Bronchial epithelial cell (primary cell): ENCODE measurements at places on chromosomes 6 and 20.
A peak's percentile ranks its signal among the peaks of the same experiment; 100 is the strongest.

DNA sequence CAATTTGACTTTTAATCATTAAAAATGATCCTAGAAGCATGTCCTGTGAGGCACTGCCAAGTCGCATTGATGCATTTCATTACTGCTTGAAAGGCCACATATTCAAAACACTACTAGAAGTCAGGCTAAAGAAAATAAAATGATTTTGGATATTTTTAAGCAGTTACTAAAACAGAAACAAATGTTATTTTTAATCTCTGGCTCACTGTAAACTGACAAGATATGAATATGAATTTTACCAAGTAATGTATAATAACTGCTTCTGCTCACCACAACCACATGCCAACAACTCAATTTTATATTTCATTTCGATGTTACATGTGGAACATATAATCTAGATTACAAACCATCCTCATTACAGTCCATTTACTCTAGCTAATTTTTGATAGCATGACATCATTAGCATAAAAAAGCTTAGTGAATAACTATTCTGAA lies 90.6 kb downstream of the ATXN1 start:
- DNase-seq = no peak

- DNase-seq = peak; percentile 72
Measured at GRCh38 chr6:13447949-13448724, 39.3 kb downstream of the GFOD1 start.

DNA sequence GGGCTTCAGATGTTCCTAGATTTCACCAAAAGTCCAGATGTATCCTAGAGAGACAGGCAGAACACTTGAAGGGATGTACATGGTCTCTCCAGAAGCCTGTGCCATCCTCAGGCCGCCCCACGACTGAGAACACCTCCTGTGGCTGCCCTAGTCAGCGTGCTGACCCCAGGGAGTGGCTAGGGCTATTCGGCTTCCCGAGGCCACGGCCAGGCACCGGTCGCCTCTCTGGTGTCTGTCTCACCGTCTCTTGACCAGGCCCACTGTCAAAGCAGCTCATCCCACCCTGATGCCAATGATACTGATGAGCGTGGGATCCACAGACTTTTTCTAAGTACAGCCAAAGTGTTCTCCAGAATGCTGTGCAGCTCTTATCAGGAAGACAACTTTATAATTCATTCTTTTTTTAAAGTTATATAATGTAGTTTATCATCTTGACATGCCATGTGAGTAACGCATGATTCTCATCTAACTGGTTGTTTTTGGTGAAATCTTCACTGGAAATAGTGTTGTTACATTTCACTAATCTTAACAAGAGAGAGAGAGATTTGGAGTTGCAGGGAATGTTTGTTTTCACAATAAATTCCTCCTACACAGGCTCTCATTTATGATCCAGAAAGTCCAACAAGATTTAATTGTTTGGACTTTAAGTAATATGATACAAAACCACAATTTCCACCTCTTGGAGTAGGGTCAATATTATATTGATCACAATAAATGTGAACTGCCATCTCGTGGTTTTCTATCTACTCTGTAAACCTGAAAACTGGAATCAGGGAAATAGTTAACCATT lies 41.7 kb upstream of the KLHL31 start:
- DNase-seq = no peak

- DNase-seq = no peak
Measured at GRCh38 chr6:62528894-62529526, 243.0 kb upstream of the KHDRBS2 start.

- peak; percentile 90 for DNase-seq
Measured at GRCh38 chr6:71478834-71479541, 190.4 kb downstream of the OGFRL1 start.

GRCh38 chr6:89954721-89955148 lies 60.5 kb downstream of the GJA10 start:
- peak; percentile 26 for DNase-seq

GRCh38 chr6:158468666-158469065 lies 91.2 kb upstream of the TMEM181 start:
- DNase-seq = no peak

GRCh38 chr6:95815389-95816056 lies 200.3 kb upstream of the FUT9 start:
- DNase-seq = no peak

DNA sequence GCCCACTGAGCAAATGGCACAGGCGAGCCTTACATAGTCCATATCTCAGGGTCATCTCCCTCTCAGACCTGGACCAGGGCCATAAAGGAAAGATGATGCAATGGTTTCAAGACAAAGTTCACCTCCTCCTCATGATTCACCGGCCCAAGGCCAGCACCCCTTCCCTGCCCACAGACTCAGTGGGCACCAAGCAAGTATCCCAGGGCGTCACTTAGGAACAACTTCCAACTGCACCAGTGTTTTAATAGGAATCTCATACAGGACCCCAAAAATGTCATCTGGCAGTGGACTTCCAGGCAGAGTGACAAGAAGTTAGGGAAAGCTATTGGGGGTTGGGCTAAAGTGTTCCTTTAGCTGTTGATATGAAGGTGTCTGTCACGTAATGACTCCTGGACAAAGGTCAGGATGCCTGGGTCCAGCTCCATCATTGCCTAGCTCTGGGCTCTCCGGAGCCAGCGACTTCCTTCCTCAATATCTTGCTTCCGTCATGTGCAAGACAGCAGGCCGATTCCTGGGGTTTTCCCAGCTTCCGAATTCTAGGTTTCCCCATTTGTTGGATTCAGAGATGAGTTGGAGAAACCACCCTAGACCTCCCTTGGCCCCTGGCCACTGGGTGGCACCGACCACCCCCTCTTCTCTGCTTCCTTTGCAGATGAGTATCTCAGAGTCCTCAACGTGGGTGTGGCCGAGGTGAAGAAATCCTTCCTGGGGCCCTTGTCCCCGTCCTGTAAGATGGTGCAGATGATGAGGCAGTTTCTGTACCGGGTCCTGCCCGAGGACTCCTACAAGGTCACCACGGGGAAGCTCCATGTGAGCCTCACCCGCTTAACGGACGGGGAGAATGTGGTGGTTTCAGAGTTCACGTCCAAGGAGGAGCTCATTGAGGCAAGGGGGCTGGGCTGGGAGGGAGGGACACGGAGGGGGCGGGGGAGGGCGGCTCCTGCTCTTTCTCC lies 21.1 kb downstream of the PNPLA1 start:
- DNase-seq = peak; percentile 51

GRCh38 chr20:57104651-57105204 lies 161.7 kb downstream of the BMP7 start:
- DNase-seq = no peak

GRCh38 chr6:43377710-43378229 lies 8.3 kb upstream of the ZNF318 start:
- no peak for DNase-seq

DNA sequence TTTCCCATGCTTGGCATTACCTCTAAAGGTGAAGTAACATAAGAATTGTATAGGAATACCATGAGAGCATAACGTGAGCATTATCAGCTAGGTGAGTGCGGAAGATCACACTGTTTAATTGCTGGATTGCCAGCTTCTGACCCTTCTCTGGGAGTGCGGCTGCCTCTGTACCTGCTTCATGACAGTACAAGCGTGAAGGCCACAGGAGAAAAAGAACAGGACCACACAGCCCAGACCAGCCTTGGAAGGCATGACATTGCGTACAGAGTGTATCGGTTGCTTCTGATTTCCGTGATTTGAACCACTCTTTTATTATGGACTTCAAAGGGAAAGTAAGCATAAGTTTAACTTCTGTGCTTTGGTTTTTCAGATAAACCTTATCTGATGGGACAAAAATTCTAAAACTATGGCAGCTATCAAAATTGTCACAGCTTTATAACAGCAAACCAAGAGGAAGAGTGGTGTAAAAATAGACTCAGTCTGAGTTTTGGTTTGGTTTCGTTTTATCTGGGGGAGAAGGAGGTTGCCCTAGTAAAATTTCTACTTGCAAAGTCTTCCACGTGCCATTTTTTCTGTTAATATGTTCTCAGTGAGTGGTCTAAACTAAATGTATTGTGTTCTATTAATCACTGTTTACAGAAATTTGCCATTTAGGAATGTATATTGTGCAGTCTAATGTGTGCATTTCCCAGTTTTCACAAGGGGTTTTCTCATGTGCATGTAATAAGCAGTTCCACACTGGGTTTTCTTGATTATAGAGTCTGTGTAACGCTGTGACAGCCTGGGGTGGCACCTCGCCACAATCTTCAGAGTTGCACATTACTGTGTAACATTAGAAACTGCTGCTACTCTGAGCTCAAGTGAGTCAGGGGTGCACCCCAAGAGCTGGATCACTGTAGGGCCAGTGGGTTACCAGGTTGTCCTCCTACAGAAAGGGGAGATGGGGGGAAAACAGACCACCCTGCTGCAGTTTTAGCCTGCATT lies 97.3 kb downstream of the RPP40 start:
- DNase-seq = no peak

- no peak for DNase-seq
Measured at GRCh38 chr20:49646528-49646927, 67.2 kb downstream of the B4GALT5 start.

DNA sequence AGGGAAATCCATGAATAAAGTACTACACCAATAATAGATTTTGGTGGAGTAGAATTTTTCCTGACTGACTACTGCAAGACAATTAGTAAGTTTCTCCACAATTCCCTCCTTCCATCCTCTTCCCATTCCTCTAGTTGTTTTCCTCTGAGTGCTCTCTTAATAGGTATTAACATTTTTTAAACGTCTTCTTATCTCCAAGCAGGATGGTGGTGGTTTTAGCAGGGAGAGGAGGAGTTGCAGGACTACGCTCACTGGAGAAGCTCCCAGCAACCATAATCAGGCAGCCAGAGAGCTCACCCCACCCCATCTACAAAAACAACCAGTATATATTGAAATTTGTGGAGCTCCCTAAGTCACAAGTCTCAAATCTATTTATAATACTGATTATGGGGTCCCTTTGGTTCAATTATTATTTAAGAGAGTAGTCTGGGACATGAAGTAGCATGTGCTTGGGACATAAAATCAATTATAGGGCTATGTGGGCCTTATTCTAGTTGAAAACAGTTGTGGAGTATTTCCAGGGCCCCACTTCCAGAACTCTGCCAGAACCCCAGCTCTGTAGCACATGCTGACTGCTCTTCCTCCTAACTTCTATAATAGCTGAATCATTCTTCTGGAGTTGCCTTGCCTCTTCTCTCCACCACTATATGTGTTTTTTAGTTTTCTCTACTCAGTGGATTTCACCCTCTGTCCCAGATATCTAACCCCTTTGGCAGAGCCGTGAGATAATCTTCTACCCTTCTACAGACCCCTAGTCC lies 49.8 kb downstream of the MYB start:
- DNase-seq = no peak

DNA sequence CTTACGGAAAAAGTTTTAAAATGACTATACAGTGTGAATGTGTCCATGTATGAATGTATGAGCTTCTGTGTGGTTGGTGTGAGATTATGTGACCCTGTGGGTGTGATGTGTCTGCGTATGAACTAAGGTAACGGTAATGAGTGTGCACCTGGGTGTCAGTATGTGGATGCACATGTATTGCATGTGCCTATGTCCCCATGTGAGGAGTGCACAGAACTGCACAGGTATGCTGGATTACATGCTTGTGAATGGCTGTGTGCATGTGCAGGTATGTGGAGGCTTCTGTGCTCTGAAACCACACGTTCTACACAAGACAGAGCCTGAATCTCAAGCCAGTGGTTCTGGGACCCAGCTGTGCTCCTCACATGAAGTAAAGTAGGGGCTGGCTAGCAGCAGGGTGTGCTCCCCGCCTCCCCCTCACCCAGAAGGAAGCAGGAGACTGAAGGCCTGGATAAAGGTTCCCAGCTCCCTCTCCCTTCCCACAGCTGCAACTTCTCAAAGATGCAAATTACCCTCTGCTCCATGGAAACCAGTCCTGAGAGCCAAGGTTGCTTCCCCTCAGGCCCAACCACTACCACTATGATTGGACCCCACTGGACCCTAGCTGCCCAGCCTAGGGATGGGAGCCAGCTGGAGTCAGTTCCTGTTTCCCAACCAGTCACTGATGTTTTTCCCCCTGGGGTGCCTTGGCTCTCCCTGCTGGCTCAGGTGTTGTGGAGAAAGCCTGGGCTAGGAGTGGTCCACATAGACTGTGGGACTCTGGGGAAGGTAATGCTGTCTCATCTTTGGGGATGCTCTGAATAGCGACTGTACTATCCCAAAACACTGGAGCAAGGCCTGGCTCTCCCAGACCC lies 24.8 kb upstream of the SPDEF start:
- no peak for DNase-seq

- DNase-seq = no peak
Measured at GRCh38 chr20:33337531-33338165, 54.6 kb downstream of the BPIFB1 start.

- peak; percentile 50 for DNase-seq
Measured at GRCh38 chr6:148711833-148712654, 34.8 kb upstream of the UST start.

DNA sequence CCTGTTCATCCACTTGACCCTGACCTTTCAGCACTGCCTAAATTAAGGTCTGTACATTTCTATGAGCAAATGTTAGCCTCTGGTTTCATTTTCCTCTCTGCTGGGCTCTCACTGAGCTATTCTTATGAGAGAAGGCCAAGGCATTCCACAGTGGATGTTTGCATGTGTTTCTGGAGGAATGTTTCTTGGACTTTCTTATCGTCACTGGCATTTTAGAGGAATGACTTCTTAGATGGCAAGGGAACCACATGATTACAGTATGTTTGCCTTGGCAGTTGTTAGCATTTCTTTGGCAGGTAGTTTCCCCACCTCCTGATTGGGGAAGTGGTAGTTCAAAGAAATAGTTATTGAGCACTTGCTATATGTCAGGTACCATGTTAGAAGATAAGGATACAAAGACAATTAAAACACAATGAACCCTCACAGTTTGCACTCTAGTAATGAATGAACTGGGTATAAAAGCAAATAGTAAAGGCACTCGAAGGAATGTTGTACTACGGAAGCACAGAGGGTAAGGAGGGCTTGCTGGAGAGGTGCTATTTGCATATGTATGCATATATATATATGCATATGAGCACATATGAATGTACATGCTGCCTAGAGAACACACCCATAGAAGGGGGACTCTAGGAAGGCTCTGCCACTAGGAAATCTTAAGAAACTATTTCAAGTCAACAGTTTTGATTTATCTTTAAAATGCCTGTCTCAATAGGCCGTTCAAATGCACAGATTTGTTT lies 307.4 kb downstream of the EYA4 start:
- DNase-seq = no peak

DNA sequence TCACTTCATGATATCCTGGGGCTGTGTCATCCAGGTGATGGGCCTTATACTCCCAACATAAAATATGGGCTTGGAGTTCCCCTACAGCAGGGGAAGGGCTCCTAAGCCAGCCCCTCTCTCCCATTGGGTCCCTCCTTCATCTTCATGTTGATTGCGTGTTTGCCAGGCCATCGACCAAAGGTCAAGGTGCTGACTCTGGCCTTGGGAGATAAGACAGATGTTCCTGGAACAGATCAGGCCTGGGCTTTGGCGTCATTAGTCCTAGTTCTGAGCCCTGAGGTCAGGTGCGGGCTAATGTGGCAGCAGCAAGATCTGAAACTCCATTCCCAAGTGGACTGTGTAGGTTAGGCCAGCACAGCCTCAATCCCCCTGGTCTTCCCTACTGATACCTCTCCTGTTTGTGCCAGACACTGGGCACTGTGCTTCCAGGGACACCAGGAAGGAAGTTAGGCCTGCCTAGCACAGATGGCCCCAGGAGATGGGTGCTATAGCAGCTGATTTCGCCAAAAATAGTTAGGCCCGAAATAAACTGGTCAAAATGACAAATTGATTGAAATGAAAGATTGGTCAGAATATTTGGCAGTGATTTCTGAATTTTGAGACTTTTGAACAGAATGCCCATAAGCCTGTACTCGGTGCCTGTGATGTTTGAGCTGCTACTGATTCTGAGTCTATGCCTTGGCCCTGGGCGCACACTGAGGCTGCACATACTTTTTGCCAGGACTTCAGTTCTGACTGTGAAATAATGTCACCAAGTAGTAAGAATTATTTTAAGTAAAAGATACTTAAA lies 28.8 kb downstream of the EPB41L1 start:
- DNase-seq = no peak
